M059J (cell line): ENCODE measurements at places on chromosomes 7 and 10.

- no peak for DNase-seq
Measured at GRCh38 chr7:124764051-124764846, 1.3 kb downstream of the GPR37 start.

DNA sequence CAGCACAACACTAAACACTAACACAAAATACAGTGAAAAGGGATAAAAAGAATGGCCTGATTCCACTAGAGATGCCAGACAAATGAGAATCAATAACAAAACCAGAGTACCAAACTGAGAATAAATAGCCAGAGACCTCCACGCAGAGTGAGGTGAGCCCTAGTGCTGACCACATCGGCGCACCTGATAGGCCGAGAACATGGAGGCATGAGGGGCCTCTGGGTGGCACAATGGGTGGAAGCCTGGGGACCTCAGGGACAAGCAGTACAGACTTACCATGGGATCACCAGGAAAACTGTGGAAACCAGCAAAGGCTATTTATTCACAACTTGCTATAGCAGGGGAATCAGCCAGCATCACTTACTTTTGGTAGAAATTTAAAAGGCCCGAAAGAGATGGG, 1.8 kb upstream of the CSGALNACT2 start:
- no peak for DNase-seq

DNA sequence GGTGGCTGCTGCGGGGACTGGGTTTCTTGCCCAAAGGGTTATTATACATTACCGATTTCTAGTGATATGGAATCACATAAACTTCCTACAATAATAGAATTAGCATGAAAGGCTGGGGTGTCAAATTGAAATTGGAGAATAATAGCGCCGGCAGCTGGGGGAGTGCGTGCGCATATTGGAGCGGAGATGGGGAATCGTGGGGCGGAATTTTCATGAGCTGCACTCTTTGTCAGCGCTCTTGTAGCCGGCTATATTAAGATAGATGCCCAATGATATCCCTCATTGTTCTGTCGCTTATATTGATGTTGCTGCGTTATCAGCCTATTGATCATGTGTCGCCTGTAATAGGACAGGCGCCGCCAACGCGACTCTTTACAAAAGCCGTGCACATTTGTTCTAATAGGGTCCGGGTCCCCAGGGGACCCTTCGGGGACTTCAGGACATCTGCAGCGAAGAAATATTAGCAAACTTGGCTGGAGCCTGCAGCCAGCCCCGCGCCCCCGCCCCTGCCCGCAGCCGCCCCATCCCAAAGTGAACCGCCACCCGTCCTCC, 5.1 kb downstream of the UNCX start:
- DNase-seq, result no peak

DNA sequence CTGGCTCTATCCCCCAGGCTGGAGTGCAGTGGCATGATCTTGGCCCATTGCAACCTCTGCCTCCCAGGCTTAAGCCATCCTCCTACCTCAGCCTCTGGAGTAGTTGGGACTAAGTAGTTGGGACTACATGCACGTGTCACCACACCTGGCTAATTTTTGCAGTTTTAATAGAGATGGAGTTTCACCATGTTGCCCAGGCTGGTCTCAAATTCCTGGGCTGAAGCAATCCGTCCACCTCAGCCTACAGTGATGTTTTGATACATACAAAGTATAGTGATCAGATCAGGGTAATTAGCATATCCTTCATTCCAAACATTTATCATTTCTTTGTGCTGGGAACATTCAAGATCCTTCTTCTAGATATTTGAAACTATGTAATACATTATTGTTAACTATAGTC, 22.5 kb upstream of the TNKS2 start:
- DNase-seq, result no peak

DNA sequence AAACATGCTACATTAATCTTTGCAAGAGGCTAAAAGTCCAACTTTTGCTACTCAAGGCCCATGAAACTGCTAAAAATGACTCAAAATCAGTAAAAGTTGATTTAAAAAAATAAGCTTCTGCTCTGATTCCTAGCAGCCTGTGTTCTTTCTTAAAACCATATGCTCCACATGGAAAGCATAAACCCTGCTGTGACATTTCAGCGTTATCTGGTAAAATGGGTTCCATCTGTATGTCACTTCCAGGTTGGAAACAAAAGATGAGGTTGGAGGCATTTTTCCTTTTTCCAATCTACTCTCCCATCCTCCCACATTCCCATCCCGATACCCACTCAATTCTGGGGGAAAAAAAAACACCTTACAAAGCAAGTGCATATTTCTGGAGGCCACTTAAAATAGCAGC, 439.5 kb downstream of the NEBL start:
- DNase-seq, result no peak

DNA sequence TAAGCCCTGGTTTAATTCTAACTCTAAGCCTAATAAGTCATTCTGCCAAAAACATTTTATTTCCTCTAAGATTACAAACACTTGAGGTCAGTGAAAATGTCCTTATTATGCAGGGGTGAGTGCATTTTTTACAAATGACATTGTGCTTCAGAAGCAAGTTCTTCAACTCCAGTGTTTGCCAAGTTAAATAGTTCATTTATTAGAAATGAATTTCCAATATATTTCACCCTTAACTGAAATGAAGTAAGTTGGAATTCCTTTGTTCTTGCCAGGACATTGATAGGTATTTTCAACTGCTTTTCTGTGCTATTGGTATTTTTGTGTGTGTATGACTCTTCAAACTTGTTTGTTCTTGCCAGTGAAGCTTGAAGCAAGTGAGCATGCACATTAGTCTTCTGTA, 89.5 kb upstream of the CCDC6 start:
- DNase-seq, result no peak

DNA sequence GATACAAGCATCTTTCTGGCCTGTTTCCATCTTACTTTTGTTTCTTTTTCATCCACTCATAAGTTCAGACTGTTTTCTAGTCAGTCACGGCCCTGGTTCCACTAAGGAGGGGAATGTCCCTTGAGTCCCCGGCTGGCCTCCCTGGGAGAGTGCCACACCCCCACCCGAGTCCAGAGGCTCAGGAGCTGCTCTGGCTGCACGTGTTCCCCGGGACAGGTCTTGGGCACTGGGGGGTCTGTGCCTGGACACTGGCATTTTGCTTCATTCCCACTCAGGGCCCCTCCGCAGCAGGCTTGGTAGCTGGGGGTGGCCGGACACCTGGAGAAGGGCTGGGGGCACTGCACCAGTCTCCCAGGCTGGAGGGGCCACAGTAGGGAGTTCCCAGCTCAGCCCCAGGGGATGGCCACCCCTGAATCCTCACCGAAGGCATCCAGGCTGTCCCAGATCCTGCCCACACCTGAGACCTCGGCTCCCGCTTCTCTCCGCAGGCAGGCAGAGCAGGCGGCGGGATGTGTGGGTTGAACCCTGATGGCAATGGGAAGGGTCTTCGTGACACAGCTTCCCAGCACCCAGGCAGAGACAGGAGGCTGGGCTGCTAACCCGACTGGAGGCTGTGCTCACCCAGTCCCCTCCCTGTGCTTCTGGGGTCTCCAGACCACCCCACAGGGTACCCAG, 92.3 kb downstream of the BMS1 start:
- no peak for DNase-seq
